Activated T-cell treated with anti-CD3 and anti-CD28 coated beads, Interleukin-2, amount 50 U/mL, for 48 hours (primary cell): ENCODE measurements at places on chromosomes 7 and 10.

DNA sequence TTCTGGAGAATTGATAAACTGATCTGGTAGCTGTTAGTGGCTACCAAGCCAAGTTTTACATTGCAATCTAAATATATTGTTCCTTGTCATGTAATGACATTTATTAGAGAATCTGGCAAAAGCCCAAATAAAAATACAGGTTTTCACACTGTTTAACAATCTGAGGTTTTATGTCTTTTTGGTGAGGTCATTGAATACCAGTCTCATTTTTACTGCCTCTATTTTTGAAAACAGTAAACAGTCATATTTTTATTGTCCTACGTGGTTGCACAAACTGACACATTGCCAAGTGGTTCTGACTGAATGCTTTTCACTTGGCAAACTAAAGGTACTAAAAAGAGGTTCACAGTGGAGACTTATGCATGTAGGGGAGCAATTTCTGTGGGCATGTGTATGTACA lies 157.5 kb downstream of the PRKG1 start:
- DNase-seq: no peak

DNA sequence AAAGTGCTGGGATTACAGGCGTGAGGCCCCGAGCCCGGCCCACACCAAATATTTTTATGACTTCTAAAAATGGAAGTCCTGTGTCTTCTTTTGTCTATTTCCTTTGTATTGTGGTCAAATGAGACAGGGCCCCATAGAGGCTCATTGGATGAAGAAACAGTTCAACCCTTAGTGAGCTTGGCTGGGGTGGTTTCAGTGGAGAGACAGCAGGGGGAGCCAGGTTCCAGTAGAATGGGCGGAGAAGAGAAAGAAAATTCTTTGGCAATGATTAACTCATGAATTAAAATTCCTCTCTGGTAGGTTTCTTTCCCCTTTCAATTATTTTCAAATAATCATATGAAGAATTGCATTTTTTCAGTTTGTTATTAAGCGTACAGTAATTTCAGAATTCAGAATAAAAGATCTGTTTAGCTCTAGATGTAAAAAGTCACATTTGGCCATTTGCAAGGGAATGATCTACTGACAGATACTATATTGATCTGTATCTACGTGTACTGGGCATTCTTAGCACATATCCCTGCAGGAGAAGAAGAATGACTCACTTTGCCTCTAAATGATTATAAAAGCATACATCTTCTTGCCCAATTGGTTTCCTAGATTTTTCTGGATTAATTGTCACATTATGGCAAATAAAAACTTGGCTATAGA lies 43.2 kb downstream of the PNLIPRP3 start:
- no peak for DNase-seq

DNA sequence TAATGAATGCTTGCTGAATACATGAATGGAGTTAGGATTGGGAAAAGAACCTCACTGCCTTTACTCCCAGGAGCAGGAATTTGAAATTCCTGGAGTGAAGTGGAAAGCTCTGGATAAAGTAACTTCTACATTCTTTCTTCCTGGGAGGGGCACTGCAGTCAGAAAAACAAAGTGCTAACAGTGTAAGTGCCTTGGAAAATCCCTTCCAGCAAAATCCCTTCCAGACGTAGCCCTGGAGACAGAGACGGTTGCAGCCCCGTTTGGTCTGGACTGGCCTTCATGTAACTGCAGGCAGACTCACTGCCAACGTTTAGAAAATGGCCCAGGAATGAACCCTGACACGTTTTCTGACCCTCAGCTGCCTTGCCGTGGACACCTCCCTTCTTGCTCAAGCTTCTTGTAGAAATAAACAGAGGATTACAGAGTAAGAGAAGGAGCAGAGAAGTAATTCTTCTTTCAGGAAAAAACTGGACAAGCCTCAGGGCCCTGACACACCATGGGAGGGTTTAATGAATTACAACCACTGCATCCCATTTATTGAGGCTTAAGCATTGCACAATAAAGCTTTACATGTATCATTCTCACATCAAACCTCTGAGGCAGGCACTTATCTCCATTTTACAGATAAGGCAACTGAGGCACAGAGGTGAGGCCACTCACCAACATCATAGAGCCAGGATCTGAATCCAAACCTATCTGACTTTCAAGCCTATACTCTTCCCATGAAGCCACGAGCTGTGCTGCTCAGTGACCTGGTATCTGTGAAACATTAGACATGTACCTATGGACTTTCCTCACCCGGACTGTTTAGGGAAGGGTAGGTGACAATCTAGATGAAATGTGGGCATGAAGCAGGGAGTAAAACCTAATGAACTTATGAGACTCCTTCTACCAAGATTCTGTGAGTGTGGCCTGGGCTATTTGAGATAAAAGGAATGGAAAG lies 7.8 kb downstream of the ITPRIP start:
- DNase-seq: no peak

- DNase-seq: no peak
Observed at GRCh38 chr10:118057361-118057760, 10.6 kb upstream of the RAB11FIP2 start.

GRCh38 chr7:2499719-2500430 lies 19.7 kb upstream of the LFNG start:
- DNase-seq: no peak

- DNase-seq: no peak
Observed at GRCh38 chr10:112792487-112793201, 157.4 kb upstream of the TCF7L2 start.
